ENCODE measurements at places on chromosomes 2 and 18.

- DNase-seq, result no peak
Measured at GRCh38 chr2:109689182-109689930, 75.2 kb downstream of the SOWAHC start.

DNA sequence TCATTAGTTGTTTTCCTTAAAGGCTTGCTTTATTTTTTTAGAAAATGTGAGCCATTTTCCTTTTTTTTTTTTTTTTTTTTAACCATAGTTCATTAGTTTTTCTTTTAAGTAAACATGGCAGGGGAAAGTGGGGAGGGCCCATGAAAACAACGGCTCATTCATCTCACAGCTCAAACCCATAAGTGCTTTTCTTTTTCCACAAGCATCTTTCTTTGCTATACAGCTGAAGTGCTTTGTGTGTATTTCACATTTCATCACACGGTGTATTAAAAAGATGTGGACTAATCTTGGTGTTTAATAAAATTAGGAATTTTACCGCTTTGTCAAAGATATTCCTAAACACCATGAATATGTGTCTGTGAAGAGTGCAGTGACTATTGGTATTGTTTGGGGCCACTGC lies 41.6 kb downstream of the RHBDD1 start:
- no peak for DNase-seq

GRCh38 chr2:217972037-217972436 lies 30.8 kb downstream of the TNS1 start:
- no peak for DNase-seq

GRCh38 chr2:176516051-176516602 lies 246.9 kb downstream of the MTX2 start:
- no peak for DNase-seq

DNA sequence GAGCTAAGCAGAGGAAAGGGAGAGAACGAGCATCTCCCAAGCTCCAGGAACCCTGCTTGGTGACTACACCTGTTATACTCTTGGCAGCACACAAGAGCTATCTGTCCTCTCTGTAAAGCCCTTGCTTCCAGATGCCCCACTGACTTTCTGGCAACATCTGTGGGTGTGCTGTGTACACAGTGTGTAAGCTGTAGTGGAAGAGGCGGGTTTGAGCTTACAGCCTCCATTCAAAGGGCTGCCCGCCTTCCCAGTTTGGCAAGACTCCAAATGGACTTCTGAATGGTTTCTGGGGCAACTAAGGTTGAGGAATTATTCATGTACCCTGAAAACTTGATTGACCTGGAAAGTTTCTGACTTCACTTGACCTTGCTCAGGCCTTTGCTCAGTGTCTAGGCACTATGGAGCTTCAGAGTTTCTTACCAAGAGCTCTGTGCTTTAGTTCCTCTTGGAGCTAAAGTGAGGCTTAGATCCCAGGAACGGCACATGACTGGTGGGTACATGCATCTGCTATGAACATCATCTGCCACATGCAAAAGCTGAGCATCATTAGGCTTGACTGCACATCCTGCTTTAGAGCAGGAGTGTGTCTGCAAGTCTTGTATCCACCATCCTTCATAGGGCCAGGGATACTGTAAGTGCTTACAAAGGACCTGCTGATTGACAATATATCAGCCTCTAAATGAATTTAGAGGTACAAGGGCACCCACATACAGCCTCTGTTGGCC lies 290.9 kb upstream of the SIX2 start:
- no peak for DNase-seq

- no peak for DNase-seq
Measured at GRCh38 chr2:238710787-238711186, 137.1 kb upstream of the TWIST2 start.

DNA sequence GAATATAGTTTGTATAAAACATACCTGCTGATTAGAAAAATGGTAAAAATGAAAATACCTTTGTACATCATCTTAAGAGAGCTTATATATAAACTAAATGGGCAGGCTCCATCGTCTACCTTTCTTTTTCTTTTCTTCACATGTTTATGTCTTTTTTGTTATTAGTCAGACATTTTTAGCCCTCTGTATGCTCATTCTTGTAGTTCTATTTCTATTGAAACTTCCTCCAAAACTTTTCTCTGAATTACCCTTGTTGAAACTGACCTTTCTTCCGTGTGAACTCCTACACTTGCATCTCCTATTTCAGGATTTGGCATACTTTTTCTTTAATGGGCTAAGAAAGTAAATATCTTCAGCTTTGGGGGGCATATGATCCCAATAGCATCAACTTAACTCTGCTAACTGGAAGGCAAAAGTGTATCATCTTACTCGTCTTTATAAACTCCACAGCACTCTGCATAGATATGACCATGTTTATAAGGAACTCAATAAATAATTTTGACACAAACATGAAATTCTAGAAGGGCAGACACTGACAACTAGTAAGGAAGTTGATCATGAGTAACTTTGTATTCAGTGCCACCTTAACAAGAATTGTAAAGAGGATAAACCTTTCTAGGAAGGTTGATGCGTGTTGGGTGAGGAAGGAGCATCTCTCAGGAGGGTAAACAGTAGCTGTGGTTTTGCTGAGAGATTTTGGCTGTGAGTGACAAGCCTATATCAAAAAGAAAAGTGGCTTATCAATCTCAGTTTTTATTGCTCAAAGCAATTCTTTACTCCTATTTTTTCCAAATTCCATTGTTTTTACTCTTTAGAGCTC lies 127.6 kb downstream of the PIK3C3 start:
- DNase-seq, result no peak

GRCh38 chr2:48849770-48850169 lies 94.2 kb upstream of the LHCGR start:
- DNase-seq, result no peak

- no peak for DNase-seq
Measured at GRCh38 chr2:193520709-193521458, 1326.2 kb upstream of the TMEFF2 start.

- DNase-seq, result no peak
Measured at GRCh38 chr2:7666596-7667259, 749.5 kb downstream of the RNF144A start.

GRCh38 chr2:170258382-170258781 lies 80.4 kb downstream of the MYO3B start:
- no peak for DNase-seq

GRCh38 chr2:890791-891190 lies 59.9 kb upstream of the SNTG2 start:
- DNase-seq, result no peak

DNA sequence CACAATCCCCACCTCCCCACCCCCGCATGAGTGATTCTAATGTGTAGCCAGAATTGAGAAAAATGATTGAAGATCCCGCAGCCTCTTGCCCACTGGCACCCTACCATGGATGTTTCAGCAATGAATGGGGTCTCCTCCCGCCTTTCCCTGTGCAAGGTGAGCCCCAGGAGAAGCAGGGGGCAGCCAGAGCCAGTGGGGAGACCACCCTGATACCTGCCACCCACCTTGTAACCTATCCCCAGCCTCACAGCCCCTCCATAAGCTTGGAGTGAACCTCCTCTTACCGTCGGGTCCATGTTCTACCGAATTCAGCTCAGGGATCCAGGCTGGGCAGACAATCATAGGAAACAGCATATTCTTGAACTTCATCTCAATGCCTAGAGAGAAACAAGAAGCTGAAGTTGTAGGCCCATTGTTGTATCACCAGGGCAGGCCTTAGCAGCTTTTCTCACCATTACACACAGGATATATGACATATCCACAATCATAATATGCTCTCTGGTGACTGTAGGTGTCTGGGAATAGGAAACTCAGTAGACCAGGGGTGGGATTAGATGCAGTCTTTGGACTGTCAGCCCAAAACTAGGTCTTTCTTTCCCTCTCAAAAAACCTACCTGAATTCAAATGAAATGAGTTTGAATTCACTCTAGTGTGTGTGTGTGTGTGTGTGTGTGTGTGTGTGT lies 30.9 kb downstream of the XDH start:
- DNase-seq, result no peak

DNA sequence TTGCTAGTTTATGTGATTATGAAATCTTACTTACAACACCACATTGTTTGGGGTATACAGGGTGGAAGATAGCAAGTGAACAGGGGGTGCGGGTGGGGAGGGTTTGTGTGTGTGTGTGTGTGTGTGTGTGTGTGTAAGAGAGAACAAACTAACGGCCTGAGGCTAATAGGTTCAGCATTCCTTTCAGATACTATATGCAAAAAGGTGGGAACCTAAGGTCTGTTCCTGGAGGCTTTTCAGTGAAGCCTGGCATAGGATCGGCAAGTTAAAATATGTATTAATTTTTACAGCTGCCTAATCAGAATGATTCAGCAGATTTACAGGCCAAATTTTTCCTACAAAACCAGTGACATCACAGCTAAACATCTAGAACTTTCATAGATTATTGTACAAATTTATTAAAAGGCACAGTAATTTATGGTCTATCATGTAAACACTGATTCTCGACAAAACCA lies 7.6 kb upstream of the SPDYA start:
- DNase-seq, result no peak

DNA sequence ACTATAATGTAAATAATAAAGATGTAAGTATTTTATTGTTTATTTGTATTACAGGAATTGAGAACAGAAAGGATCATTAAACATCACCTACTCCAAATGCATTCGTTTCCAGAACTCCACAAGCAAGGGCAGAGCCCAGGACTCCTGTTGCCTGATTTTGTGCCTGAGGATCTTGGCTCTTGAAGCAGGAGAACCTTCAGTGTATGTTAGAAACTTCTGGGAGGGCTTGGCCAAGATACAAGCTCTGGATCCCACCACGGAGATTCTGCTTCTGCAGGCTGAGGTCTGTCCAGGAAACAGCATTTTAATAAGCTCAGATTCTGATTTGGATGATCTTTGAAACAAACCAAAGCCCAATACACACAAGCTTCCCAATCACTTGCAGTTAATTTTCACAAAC lies 142.4 kb upstream of the SOX11 start:
- DNase-seq, result no peak

All from activated T-cell treated with anti-CD3 and anti-CD28 coated beads for 4 hours (primary cell).